Bone marrow (tissue), 2 donors: ENCODE measurements at places on chromosomes 7 and 10.

GRCh38 chr7:39406467-39406866 lies 159.7 kb upstream of the YAE1 start:
- DNase-seq: no peak

DNA sequence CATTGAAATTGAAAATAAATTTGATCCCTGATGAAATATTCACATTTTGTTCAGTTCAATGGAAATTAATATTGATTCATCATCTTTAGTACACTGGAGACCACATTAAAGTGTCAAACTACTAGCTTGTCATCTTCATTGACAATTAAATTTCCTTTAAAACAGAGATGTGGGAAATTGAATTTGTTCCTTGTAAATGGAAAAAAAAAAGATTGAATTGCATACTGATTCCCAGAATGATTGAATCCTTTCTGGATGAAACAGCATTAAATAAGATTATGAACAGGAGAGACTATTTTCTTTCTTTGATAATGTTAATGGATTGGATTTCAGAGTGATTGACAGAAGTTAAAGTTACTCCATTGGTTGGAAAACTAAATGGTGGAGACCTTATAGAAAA lies 241.3 kb upstream of the CNTNAP2 start:
- DNase-seq: no peak

- DNase-seq: no peak
Measured at GRCh38 chr7:81515009-81515408, 254.8 kb downstream of the HGF start.

GRCh38 chr10:11746883-11747539 lies 4.8 kb downstream of the ECHDC3 start:
- DNase-seq: no peak
